Activated T-helper 1 cell treated with anti-CD3 and anti-CD28 coated beads, Interleukin-12 subunit alpha, Interleukin-12 subunit beta, Interleukin-2, Interleukin-4 antibody, amounts not matched to agents 30 ng/mL and 10 ng/mL and 1 ng/mL, durations not matched to agents 14 hours and 24 hours and 36 hours (primary cell): ENCODE measurements at places on chromosomes 12 and 14. TPM values are rescaled to one million over a fixed set of nuclear protein-coding genes. Genes with fewer than 3 reads are reported as not detected.
A peak's percentile ranks its signal among the peaks of the same experiment; 100 is the strongest.

DNA sequence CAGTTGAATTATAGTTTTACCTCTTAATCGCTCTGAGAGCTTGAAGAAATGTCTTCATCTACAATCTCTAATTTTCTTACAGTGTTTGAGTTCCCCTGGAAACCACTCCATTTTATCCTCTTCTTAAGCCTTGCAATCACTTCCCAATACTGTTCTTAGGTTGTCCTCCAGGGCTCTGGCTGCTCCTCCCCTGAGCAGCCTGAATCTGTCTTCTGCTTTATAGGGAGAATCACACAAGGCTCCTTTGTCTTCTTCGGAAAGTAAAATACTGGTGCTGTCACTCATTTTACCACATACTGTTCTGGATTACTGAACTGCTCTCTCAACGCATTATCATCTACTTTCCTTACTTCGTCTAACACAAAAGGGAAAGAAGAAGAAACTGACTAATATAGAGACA is 133.7 kb downstream of the MDGA2 start:
- no peak overlapping the region for H3K27ac ChIP-seq
- H3K4me3 ChIP-seq, result no peak overlapping the region
- no peak for DNase-seq
- no peaks in the 10 kb centered on the region for H3K4me1 ChIP-seq

Gene POLE2
- total RNA-seq, result 46.8 and 46.9 TPM in 2 replicates

DNA sequence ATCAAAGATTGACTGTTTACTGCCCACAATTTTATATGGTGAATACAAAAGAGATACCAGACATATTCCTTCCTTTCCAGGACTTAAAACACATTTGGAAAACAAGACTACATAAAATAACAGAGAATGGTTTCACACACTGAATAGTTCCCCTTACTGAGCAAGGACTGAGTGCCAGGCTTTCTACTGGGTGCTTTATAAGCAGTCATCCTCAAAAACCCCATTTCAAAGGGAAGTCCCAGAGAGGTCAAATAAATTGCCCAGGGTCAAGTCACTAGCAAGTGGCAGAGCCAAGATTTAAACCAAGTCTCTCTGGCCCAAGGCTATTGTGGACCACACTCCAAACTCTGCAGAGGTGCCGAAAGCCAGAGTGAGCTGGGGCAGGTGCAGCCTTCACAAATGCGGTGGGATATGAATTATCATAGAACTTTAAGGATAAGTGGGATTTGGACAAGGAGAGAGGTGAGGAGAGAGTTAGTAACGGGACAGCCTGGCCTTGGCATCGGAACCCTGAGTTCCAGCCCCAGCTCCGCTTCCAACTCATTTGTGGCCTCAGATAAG is 9.1 kb upstream of the RPAP3 start:
- H3K36me3 ChIP-seq, result no peaks in the 10 kb centered on the region
- H3K4me1 ChIP-seq, result peaks cover 31% of the 10 kb centered on the region
- DNase-seq, result no peak
- H3K4me3 ChIP-seq, result no peak overlapping the region

GRCh38 chr14:38297681-38298080 is 41.8 kb upstream of the CLEC14A start:
- no peak for DNase-seq
- H3K27ac ChIP-seq, result no peak overlapping the region
- H3K27me3 ChIP-seq, result no peaks in the 10 kb centered on the region
- H3K4me1 ChIP-seq, result no peaks in the 10 kb centered on the region
- no peaks in the 10 kb centered on the region for H3K36me3 ChIP-seq

DNA sequence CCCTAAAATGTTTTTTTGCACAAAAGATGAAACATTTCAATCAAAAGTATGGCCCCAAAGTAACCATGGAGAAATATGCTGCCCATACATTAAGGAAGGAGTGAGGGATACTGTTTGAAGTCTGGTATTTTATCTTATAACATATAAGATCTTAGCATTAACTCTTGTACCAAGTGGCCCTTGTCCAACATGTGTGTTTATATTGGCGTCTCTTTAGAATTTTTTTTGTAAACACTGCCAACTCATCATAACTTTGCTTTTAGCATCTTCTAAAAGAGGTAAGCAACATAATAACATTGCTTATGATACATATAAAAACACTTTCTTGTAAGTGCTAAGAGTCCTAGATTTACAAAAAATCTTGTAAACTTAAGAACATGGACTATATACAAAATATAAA is 419.7 kb downstream of the ADAMTS20 start:
- no peaks in the 10 kb centered on the region for H3K27me3 ChIP-seq
- no peak overlapping the region for H3K4me3 ChIP-seq
- H3K4me1 ChIP-seq, result no peaks in the 10 kb centered on the region
- no peak for DNase-seq

- H3K4me3 ChIP-seq, result peak within 1 kb of the TSS; percentile 97
- peaks cover 36% of the 10 kb centered on the region for H3K4me1 ChIP-seq
- peaks cover 21% of the 10 kb centered on the region for H3K36me3 ChIP-seq
- peak; percentile 97 for DNase-seq
- H3K27ac ChIP-seq, result peak within 1 kb of the TSS; percentile 95
Observed at GRCh38 chr14:63543000-63543825, at the start of gene PPP2R5E. PPP2R5E (minus strand) TSS chr14:63543377; CDS start chr14:63539685, 3,692 bp downstream.

DNA sequence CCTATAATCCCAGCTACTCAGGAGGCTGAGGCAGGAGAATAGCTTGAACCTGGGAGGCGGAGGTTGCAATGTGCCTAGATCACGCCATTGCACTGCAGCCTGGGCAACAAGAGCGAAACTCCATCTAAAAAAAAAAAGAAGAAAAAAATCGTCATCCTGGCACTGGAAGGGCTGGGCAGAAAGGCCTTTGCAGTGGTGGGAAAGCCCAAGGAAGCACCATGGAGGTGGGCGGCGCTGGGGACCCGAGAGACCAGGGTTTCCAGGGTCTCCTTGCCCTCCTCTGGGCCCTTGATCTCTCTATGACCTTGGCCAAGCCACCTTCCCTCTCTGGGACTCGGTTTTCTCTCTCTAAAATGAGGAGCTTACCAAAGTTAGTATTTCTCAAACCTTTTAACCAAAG is 65.4 kb downstream of the LGMN start:
- peaks cover 23% of the 10 kb centered on the region for H3K4me1 ChIP-seq
- peaks cover 37% of the 10 kb centered on the region for H3K36me3 ChIP-seq
- no peaks in the 10 kb centered on the region for H3K27me3 ChIP-seq

DNA sequence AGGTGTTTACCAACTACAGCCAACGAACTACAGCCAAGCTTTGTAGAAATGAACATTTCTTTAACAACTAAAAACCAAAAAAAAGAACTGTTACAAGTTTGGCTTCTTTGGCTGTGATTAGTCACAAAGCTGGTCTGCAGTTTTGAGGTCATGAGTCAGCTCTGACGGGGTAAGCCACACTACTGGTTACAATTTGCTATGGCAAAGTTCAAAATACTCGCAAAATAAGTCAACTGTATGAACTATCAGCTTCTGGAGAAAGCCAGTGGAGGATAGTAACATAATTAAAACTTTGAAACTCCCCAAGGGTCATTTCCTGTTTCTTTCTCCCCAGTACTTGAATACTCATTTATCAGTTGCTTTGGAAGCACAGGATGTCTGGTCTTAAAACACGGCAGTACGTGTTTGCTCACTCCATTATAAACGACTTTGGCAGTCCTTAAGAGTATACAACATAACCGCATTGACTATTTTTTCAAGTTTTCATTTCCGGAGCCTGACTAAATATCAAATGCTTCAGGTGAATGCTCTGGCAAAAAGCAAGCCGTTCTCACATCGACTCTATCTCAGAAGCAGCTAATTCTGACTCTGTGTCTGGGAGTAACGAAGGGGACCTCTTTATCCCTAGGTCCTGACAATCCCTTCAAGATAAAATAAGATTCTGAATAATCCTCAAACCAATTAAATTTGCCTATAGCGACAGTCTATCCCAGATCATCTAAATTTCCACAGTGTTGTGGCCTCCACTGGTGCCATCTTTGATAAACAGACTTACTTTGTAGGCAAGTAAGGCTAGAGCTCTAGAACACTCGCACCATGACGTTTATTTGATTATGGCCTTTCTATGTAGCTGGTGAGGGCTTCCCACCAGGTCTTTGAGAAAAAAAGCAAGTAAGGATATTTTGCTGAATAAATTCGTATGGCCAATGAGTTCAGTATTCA is 10.6 kb downstream of the PHLDA1 start:
- peak; percentile 68 for DNase-seq
- H3K27ac ChIP-seq, result peak overlapping the region; percentile 99
- H3K27me3 ChIP-seq, result no peaks in the 10 kb centered on the region

GRCh38 chr12:67618303-67618702 is 30.2 kb upstream of the DYRK2 start:
- H3K4me1 ChIP-seq, result no peaks in the 10 kb centered on the region
- DNase-seq, result no peak
- H3K4me3 ChIP-seq, result no peak overlapping the region
- H3K36me3 ChIP-seq, result no peaks in the 10 kb centered on the region
- peaks cover 9% of the 10 kb centered on the region for H3K27me3 ChIP-seq

GRCh38 chr14:20807304-20808161 is 4.9 kb upstream of the RNASE1 start:
- no peak overlapping the region for H3K4me3 ChIP-seq
- H3K27ac ChIP-seq, result no peak overlapping the region

DNA sequence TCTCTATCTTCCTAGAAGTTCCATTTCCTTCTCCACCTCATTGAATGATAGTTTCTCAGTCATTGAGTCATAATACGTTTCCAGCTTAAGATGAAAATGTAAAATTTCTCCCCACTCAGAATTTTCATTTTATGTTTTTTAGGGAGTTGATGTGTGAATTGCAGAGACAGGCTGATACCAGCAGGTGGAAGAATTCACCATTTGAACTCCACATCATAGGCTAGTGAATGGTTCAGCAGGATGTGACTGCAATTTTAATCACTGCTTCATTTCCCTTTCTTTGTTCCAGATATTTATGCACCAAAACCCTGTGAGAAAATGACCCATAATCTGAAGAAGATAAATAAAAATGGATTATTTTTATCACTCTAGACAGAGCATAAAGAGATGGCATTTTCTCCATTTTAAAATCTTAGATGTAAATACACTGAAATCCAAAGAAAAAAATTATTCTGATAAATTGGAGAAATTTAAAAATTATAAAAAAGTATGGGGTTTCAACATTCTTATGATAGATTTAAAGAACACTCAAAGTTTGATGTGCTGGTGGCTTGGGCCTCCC is 10.6 kb upstream of the PYGL start:
- H3K27me3 ChIP-seq, result peaks cover 6% of the 10 kb centered on the region
- H3K27ac ChIP-seq, result no peak overlapping the region
- no peak for DNase-seq
- H3K36me3 ChIP-seq, result no peaks in the 10 kb centered on the region
- H3K4me1 ChIP-seq, result no peaks in the 10 kb centered on the region

DNA sequence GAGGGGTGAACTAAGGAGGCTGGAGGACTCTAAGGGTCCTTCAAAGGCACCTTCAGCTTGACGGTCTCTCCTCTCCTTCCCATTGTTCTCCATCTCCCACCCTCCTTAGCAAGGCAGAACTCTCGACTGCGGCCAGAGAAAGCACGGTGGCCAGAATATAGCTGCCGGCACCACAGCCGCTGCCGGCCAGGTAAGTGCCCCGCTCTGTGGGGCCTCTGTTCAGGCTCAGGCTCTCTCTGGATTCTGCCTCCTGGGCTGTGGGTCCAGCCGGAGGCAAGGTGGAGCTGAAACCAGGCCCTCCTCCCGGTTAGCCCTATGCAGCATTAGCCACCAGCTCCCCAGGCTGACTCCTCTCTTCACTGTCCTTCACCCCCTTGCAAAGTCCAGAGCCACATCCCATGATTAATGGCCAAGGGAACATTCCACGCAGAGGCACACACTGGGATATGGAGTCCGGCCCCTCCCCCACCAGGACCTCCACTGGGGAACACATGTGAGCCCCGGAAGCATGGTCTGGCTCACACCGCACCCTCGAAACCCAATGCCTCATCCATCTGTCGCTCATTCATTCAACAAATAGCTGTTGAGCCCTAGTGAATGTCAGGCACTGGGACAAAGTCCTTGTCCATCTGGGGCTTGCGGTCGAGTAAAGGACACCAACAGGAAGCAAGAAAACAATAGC is 25.2 kb downstream of the LTBP2 start:
- H3K4me1 ChIP-seq, result peaks cover 15% of the 10 kb centered on the region
- DNase-seq, result no peak
- peaks cover 8% of the 10 kb centered on the region for H3K27me3 ChIP-seq
- no peaks in the 10 kb centered on the region for H3K36me3 ChIP-seq
- no peak overlapping the region for H3K4me3 ChIP-seq

GRCh38 chr12:10182354-10183049 is 3.7 kb downstream of the TMEM52B start:
- H3K27ac ChIP-seq, result no peak overlapping the region
- peaks cover 26% of the 10 kb centered on the region for H3K27me3 ChIP-seq

GRCh38 chr12:64383675-64384074 is 6.9 kb downstream of the C12orf56 start:
- no peaks in the 10 kb centered on the region for H3K36me3 ChIP-seq
- H3K27me3 ChIP-seq, result no peaks in the 10 kb centered on the region
- no peak overlapping the region for H3K4me3 ChIP-seq
- no peak for DNase-seq

Gene SDS
- total RNA-seq, result not detected in 2 replicates

- peaks cover 12% of the 10 kb centered on the region for H3K4me1 ChIP-seq
- no peak overlapping the region for H3K4me3 ChIP-seq
- H3K27me3 ChIP-seq, result peaks cover 5% of the 10 kb centered on the region
- no peaks in the 10 kb centered on the region for H3K36me3 ChIP-seq
- DNase-seq, result no peak
- no peak overlapping the region for H3K27ac ChIP-seq
Observed at GRCh38 chr12:128840862-128841468, 12.3 kb upstream of the GLT1D1 start.

Gene ANKLE2
- total RNA-seq, result 151 and 156 TPM in 2 replicates

DNA sequence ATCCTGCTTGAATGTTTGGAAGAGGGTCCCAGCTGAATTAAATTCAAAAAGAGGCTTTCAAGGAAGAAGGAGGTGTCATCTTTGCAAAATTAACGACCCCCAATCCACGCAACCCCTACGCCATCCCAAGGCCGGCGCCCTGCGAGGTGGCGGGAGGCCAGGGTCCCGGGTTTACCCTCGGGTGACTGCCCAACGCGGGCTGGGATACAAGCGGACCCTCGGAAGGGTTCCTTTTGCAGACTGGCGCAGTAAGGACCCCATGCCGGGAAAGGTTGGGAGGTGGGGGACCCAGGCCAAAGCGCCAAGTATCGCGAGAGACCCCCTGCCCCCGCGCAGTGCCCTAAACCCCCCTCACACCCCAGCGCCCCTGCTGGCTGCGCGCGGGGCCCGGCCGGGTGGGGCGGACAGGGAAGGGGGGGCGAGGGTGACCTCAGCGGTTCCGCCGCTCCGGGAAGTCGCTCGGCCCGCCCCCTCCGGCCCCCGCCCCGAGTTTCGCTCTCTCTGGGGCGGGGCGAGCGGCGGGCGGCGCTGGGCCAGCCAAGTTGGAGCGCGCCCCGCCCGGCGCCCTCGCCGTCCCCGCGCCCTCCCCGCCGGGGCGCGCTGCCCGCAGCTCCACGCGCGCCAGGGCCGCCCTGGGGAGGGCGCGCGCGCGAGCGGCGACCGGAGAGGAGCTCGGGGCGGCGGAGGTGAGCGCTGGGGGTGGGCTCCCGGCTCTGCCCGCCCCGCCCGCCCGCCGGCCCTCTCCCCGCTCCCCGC is 708 bp upstream of the ZBTB42 start:
- peaks cover 10% of the 10 kb centered on the region for H3K27me3 ChIP-seq
- peak overlapping the region; percentile 66 for H3K27ac ChIP-seq
- H3K4me3 ChIP-seq, result peak overlapping the region; percentile 61
- peak; percentile 77 for DNase-seq
- no peaks in the 10 kb centered on the region for H3K36me3 ChIP-seq
